ENCODE measurements at places on chromosomes 11 and 22. TPM values are rescaled to one million over a fixed set of nuclear protein-coding genes. Genes with fewer than 3 reads are reported as not detected.
A peak's percentile ranks its signal among the peaks of the same experiment; 100 is the strongest.

OSM gene
- not detected for total RNA-seq

ABTB2 gene
- total RNA-seq = 2.8 TPM

HPS4 gene
- total RNA-seq = 57.6 TPM

CFAP300 gene
- 5.2 TPM for total RNA-seq

PLAAT4 gene
- total RNA-seq = not detected

KIRREL3 gene
- 1.1 TPM for total RNA-seq

RAB3IL1 gene
- total RNA-seq = 9.7 TPM

LIF gene
- 1.5 TPM for total RNA-seq

KDM4E gene
- not detected for total RNA-seq

MAFF gene
- total RNA-seq = 5.6 TPM

OR8K1 gene
- total RNA-seq = not detected

ACTN3 gene
- 5.3 TPM for total RNA-seq

IPO7 gene
- total RNA-seq = 97.9 TPM

RAG2 gene
- total RNA-seq = not detected

RPUSD4 gene
- 36.8 TPM for total RNA-seq

CBLIF gene
- total RNA-seq = not detected

KCNK7 gene
- 1.2 TPM for total RNA-seq

DNA sequence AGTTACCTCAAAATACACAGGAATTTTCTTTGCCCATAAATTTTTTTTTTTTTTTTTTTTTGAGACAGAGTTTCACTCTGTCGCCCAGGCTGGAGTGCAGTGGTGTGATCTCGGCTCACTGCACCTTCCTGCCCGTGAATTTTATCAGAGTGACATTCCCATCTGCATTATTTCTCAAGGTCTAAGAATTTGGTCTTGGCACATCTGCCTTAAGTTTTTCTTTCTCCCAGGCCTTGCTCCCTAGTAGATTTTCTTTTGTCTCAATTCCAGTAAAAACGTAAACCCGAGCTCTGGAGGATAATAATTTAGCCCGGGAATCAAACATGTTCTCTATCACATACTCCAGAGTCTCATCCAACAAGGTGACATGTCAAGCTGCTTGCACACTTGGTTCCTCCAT lies 12.4 kb downstream of the TRIM6 start:
- H3K4me1 ChIP-seq = no peaks in the 10 kb centered on the region
- H3K36me3 ChIP-seq = peaks cover 38% of the 10 kb centered on the region
- DNase-seq = no peak
- H3K4me3 ChIP-seq = no peak overlapping the region
- H3K27me3 ChIP-seq = no peaks in the 10 kb centered on the region

- no peak overlapping the region for H3K4me3 ChIP-seq
- peaks cover 43% of the 10 kb centered on the region for H3K36me3 ChIP-seq
- DNase-seq = no peak
- no peak overlapping the region for H3K27ac ChIP-seq
Measured at GRCh38 chr11:46397526-46397925, 6.0 kb upstream of the CHRM4 start.

- H3K4me1 ChIP-seq = no peaks in the 10 kb centered on the region
- DNase-seq = no peak
- H3K36me3 ChIP-seq = peaks cover 38% of the 10 kb centered on the region
Measured at GRCh38 chr22:24107661-24108060, 73.6 kb upstream of the SUSD2 start.

DNA sequence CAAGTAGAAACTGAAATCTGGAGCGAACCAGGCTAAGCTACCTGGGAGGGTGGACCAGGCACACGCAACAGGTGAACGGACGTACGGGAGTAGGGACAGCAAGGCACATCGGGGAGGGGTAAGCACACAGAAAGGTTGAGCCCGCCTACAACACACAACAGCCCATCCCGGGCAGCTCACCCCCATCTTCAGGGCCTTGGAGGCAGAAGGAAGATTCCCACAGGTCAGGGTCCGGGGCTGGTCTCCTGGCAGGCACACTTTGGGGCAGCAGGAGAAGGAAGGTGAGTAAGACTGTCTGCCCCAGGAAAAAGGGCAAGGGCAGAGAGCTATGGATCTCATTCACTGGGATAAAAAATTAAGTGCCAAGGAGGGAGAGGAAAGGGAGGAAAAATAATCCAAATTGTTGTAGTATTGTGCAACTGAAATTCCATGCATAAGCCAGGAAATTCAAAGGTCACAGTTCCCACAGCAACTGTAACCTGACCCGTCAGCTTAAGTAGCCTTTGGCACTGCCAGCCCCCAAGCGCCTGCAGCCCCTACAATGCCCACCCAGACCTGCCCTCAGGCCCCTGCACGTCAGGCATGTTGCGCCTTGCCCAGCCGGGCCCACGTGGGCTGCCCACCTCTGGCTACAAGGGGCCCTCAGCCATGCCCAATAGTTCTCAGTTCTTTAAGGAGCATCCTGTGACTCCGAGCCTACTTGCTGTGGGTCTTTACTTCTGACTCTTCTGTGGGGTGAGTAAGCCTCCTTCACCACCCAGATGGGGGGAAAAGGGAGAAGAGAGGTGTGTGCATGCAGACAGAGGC lies 51.8 kb downstream of the MICAL3 start:
- H3K4me3 ChIP-seq = no peak overlapping the region
- no peaks in the 10 kb centered on the region for H3K4me1 ChIP-seq
- DNase-seq = no peak
- no peaks in the 10 kb centered on the region for H3K36me3 ChIP-seq
- no peak overlapping the region for H3K27ac ChIP-seq

GRCh38 chr11:104588446-104588845 lies 309.8 kb downstream of the CASP12 start:
- no peaks in the 10 kb centered on the region for H3K36me3 ChIP-seq
- H3K27me3 ChIP-seq = no peaks in the 10 kb centered on the region
- H3K4me3 ChIP-seq = no peak overlapping the region
- DNase-seq = no peak
- H3K27ac ChIP-seq = no peak overlapping the region

- peaks cover 5% of the 10 kb centered on the region for H3K4me1 ChIP-seq
- DNase-seq = no peak
- no peak overlapping the region for H3K4me3 ChIP-seq
- no peak overlapping the region for H3K27ac ChIP-seq
- no peaks in the 10 kb centered on the region for H3K36me3 ChIP-seq
Measured at GRCh38 chr11:69308936-69309615, 15.1 kb downstream of the MYEOV start.

DNA sequence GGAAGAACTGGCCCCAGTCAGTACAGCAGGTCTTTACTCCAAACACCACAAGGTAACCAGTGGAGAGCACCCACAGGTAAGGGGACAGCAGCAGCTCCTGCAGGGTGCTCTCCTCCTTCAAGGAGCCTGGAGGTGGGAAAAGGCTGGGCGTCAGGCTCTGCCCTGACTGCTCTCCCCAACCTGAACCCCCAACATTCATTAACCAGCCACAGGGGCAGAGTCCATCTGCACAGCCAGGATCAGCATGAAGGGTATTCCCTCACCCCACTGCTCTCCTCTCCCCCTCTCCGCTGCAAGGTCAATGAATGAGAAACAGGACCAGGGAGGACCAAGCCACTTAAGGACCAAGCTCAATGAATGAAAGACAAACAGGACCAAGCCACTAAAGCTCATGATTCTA lies 3.7 kb downstream of the SLC37A4 start:
- H3K27ac ChIP-seq = no peak overlapping the region
- H3K27me3 ChIP-seq = no peaks in the 10 kb centered on the region
- no peak overlapping the region for H3K4me3 ChIP-seq
- DNase-seq = no peak
- peaks cover 45% of the 10 kb centered on the region for H3K36me3 ChIP-seq

DNA sequence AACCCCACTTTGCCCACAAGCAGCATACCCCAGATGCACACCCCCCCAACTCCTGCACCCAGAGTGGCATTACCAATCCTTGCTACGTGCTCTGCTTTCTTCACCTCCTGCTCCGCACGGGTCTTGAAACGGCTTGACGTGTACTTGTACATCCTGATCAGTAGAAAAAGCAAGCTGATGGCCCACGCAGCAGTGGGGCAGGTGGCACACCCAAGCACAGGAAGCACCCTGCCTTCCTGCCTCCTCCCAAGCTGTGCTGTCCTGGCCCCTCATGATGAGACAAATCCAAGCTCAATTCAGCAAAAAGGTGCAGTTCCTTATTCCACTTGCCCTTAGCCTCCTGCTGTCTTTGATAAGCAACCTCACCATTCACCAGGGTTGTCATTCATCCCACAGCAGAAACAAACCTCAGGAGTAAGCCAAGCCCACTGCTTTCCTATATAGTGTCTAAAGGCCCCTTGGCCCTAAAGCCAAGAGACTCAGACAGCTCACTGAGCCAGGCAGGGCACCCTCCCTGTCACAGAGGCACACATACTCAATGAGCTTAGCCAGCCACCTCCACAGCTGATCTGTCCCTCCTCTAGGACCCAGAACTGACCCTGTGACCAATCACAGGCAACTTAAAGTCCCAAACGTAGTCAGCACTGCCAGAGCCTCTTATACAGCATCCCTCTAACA lies 27.8 kb downstream of the MORC2 start:
- no peak overlapping the region for H3K27ac ChIP-seq
- H3K4me1 ChIP-seq = no peaks in the 10 kb centered on the region
- peaks cover 97% of the 10 kb centered on the region for H3K36me3 ChIP-seq

- H3K27ac ChIP-seq = no peak overlapping the region
- H3K4me3 ChIP-seq = peak overlapping the region; percentile 34
- H3K36me3 ChIP-seq = peaks cover 16% of the 10 kb centered on the region
- no peak for DNase-seq
- H3K27me3 ChIP-seq = no peaks in the 10 kb centered on the region
Measured at GRCh38 chr22:23227380-23227779, 47.1 kb downstream of the BCR start.

- no peak overlapping the region for H3K4me3 ChIP-seq
- no peaks in the 10 kb centered on the region for H3K4me1 ChIP-seq
- no peaks in the 10 kb centered on the region for H3K27me3 ChIP-seq
- H3K36me3 ChIP-seq = no peaks in the 10 kb centered on the region
Measured at GRCh38 chr11:73176145-73176873, 34.2 kb upstream of the FCHSD2 start.

DNA sequence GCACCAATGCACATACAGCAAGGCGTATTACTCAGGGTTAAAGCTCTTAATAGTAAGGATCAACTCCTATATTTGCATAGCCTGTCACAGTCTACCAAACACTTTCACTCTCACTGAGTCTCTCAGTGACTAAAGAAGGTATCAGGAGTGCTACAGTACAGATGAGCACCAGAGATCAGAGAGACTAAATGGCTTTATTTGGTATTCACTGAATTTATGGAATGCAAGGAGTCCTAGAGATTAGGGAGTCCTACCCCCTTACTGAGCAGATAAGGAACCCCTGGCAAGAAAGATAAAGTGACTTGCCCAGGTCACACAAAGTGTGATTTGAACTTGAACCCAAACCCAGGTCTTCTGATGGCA lies 396.4 kb upstream of the CCDC90B start:
- peaks cover 11% of the 10 kb centered on the region for H3K27me3 ChIP-seq
- H3K4me1 ChIP-seq = peaks cover 11% of the 10 kb centered on the region
- H3K36me3 ChIP-seq = no peaks in the 10 kb centered on the region
- no peak overlapping the region for H3K27ac ChIP-seq

- no peaks in the 10 kb centered on the region for H3K27me3 ChIP-seq
- no peak for DNase-seq
- no peak overlapping the region for H3K27ac ChIP-seq
- no peaks in the 10 kb centered on the region for H3K4me1 ChIP-seq
- no peak overlapping the region for H3K4me3 ChIP-seq
Measured at GRCh38 chr11:98944461-98944860, 76.3 kb upstream of the CNTN5 start.

DNA sequence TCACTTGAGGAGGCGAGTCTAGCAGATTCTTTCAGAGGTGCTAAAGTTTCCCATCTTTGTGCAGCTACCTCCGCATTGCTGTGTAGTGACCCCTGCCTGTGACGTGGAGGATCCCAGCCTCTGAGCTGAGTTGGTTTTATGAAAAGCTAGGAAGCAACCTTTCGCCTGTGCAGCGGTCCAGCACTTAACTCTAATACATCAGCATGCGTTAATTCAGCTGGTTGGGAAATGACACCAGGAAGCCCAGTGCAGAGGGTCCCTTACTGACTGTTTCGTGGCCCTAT lies 8.9 kb upstream of the SAMM50 start:
- H3K27me3 ChIP-seq = no peaks in the 10 kb centered on the region
- no peaks in the 10 kb centered on the region for H3K4me1 ChIP-seq
- peaks cover 69% of the 10 kb centered on the region for H3K36me3 ChIP-seq
- DNase-seq = no peak
- no peak overlapping the region for H3K27ac ChIP-seq

DNA sequence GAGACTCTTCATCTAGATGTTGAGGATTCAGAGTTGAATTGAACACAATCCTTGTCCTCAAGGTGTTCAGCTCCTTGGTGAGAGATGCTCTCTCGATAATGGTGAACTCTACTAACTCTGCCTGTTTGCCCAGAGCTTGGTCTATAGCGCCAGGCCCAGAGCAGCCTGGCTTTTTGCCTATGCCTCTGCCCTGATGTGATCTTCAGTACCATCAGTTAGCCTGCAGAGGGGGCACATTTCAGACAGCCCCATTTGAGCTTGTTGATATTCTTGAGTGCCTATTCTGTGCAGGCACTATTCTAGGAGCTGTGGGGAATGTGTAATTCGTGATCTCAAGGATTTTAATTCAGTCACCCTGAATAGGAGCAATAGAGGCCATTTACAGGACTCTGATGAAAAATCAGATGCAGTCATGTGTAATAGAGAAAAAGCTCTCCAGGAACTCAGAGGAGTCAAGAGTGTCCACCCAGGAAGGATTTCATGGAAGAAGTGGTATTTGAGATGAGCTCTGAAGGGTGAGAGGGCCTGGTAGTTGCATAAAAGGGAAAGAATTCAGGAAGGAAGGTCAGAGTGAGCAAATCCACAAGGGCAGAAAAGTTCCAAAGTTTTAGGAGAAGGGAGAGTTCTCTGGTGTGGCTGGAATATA lies 19.3 kb downstream of the GTPBP1 start:
- peak; percentile 74 for DNase-seq
- no peak overlapping the region for H3K4me3 ChIP-seq
- peaks cover 92% of the 10 kb centered on the region for H3K36me3 ChIP-seq
- no peaks in the 10 kb centered on the region for H3K4me1 ChIP-seq
- H3K27ac ChIP-seq = no peak overlapping the region

DNA sequence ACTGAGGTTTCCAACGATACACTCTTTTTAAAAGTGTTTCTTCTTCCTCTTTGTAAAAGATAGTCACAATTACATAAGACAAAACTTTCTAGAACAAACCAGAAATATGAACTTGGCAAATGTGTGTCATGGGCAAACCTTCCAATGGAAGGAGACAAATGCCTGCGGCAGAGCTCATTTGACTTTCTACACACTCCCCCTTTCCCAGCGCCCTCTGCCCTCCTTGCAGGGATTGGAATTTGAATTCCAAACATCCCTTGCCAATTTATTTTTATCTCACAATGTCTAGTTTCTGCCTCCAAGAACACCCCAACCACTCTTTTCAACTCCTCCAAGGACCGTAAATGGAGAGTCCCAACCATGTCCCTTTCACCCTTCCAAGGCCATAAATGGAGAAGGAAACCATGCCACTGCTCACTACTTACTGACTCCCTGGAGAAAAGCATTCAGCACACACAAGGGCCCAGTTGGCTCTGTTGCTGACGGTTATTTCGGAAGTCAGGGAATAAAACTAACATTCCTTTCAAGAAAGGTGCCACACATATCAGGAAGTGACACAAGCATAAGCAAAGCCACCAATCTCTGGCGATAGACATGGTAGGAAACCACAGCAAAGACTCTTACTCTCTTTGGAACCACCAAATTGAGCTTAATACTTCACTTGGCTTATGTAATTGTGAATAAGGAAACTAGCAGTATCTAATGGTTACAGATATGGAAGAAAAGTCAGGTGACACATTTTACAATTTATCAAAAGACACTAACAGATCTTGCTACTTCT lies 15.0 kb upstream of the ESAM start:
- H3K4me3 ChIP-seq = no peak overlapping the region
- no peak overlapping the region for H3K27ac ChIP-seq
- H3K36me3 ChIP-seq = peaks cover 35% of the 10 kb centered on the region
